RWPE1 (cell line): ENCODE measurements at places on chromosomes 11 and 22.

DNA sequence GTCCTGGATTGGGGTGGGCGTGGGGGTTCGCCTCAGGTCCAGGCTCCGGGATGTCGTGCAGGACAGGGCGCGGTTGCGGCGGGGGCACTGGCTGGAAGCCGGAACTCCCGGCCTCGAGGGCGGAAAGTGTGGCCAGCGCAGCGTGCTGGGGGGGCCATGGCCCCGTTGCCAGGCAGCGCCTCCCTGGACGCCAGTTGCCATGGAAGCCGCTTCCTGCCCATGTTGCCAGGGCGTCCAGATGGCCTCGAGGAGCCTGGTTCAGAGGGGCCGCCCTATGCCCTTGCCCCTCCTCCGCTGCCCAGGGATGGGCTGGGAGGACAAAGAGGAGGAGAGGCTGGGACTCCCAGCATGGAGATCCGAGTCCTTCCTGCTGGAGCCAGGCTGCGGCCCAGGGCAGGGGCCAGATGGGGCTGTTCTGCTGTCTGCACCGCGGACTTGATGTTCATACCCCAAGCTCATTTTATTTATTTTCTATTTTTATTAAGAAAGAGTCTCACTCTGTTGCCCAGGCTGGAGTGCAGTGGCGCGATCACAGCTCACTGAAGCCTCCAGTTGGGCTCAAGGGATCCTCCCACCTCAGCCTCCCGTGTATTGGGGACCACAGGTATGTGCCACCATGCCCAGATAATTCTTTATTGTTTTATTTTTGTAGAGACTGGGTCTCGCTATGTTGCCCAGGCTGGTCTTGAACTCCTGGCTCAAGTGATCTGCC lies 4.6 kb upstream of the CCDC188 start:
- no peak for DNase-seq

- no peak for DNase-seq
Measured at GRCh38 chr11:6988506-6988905, 31.6 kb downstream of the ZNF214 start.

DNA sequence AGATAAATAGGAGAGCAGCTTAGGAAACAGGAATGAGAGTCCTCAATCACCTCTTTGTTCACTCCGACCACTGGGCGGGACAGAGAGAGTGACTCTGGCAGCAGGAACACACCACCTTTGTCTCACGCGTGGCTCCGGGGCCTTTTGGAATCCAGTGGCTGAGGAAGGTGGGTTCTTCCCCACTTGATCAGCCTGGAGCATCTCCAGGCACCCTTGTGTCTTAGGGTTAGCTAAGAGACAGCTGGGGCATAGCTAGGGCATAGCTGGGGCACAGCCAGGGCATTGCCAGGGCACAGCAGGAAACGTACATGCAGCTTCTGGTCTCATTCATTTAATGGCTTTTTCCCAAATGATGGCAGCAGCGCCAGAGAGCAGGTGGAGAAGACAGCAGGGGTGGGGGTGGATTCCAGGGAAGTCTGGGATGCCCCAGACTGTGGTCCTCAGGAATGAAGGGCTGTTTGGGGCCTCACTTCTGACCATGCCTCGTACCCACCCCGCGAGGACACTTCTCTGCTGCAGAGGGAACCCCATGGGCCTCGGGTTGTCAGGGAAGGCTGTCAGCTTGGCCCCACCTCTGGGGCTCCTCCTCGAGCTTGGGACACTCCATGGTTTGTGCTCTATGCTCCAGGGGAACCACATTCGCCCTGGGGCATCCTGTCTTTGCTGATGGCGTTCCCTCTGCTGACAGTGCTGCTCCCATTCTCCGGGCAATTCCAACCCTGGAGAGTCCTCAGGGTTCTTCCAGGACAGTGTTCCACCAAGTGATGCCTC lies 30.4 kb upstream of the SHANK2 start:
- DNase-seq: no peak

DNA sequence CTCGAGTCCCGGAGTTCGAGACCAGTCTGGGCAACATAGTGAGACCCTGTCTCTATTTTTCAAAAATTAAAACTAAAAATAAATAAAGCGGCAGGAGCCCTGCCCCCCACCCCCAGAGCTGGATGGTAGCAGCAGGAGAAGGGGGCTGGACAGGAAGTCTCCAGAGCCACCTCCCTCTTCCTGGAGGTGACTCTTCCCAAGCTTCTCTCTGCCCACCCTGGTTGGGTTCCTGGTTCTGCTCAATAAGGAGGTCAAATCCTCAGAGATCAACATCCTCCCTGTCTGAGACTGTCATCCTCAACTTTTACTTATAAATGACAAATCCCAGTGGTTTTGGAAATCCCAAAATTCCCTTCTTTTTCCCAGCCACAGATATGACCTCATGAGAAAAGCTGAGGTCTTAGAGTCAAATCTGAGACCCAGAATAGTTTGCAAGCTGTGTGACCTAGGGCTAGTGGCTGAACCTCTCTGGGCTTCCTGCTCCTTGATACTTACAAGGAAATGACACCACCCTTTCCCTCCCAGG lies 987 bp downstream of the C1QTNF6 start:
- DNase-seq: no peak

- DNase-seq: no peak
Measured at GRCh38 chr22:40855071-40855978, 1.1 kb downstream of the ST13 start.

- DNase-seq: peak; percentile 38
Measured at GRCh38 chr22:37260901-37261336, 16.9 kb upstream of the RAC2 start.

DNA sequence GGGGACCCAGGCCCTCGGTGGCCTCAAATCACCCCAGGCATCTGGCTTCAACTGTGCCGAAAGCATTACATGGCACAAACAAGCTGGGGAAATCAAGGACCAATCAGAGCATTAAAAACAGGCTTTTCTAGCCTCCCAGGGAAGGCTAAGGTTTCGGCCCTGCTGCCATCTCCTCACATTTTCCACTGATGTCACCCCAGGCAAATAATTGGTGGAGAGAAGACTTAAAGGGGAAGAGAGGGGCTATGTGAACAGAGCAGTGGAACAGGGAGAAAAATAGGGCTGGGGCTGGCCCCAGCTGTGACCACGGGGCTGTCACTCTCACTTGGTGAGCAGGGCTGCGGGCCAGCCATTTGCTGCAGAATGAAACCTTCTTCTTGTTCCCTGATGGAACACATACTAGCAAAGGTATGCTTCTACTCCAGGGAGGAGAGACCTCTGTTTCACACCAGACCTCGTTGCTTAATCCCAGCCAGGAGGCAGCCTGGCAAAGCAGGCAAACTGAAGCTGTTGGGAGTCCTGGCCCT lies 581.3 kb downstream of the SOX6 start:
- DNase-seq: no peak

GRCh38 chr11:63556404-63557013 lies 6.7 kb downstream of the PLAAT2 start:
- DNase-seq: no peak

GRCh38 chr11:64447831-64448598 lies 89.1 kb downstream of the RPS6KA4 start:
- DNase-seq: no peak

DNA sequence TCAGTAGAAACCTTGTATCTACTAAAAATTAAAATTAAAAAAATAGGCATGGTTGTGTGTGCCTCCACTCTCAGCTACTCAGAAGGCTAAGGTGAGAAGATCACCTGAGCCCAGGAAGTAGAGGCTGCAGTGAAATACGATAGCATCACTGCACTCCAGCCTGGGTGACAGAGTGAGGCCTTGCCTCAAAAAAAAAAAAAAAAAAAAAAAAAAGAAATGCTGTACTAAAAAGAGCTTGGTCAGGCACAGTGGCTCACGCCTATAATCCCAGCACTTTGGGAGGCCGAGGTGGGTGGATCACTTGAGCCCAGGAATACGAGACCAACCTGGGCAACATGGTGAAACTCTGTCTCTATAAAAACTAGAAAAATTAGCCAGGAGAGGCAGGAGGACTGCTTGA lies 36.5 kb downstream of the SBF2 start:
- DNase-seq: no peak
